NCI-H1930 (cell line): ENCODE measurements at places on chromosomes 12 and 14.

GRCh38 chr12:54442099-54442498 is 23.0 kb upstream of the ITGA5 start:
- DNase-seq = no peak

GRCh38 chr12:93201990-93202389 is 175.7 kb upstream of the NUDT4 start:
- DNase-seq = no peak

DNA sequence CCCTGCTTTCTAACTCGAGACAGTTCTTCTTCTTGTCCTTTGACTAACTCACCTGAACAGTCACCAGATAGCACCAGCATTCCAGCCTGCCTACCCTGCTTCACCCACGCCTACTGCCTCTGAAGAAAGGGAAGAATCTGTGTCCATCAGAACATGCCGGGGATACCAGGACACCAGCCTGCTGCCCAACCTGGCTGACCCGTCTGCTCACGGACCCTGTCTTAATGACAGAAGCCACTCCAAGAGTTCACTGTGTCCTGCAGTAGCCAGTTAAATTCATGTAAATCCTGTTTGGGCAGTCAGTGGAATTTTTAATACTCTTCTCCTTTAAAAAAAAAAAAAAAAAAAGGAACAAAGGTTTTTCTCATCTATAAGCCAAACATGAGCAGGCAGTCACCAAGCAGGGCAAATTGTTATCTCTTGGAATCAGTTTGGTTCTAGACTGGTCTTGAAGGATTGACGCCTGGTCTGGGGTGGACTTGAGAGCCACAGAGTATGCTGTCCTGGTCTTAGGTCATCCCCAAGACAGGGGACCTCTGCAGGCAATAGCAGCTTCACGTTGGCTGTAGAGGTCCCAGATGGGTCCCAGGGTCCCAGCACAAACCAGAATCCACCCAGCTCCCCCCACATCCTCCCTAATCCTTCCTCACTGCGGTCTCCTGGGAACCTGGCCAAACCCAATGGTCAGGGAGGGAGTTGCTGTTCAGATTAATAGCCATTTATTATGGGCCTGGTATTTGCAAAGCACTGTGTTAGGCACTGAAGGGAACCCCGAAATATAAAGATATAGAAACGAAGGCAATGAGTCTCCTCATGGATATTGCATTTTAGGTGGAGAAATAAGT is 181.1 kb upstream of the HIF1A start:
- DNase-seq = no peak

- DNase-seq = no peak
These were observed 7.9 kb upstream of the C1RL start for GRCh38 chr12:7116916-7117315.

- DNase-seq = no peak
These were observed 4.0 kb downstream of the FGF6 start for GRCh38 chr12:4441355-4442335.

DNA sequence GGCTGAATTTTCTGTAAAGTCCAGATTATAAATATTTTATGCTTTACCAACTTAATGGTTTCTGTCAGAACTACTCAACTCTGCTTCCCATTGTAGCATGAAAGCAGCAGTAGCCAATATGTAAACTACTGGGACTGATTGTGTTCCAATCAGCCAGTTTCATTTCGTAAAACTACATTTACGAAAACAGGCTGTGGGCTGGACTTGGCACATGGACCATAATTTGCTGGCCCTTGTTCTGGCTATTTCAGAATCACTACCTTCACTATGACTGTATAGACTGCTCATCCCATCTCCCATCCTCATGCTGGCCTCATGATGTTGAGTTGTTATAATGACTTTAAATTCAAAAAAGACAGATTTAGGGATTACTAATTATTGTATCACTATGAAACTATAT is 38.7 kb downstream of the FAR2 start:
- DNase-seq = no peak

GRCh38 chr12:25950329-25951115 is 8.0 kb upstream of the RASSF8 start:
- no peak for DNase-seq

GRCh38 chr12:30211743-30212142 is 428.0 kb upstream of the TMTC1 start:
- DNase-seq = no peak

- DNase-seq = no peak
These were observed 65.1 kb downstream of the DAAM1 start for GRCh38 chr14:59253527-59253926.

- DNase-seq = no peak
These were observed 40.4 kb upstream of the DIO3 start for GRCh38 chr14:101520621-101521472.

DNA sequence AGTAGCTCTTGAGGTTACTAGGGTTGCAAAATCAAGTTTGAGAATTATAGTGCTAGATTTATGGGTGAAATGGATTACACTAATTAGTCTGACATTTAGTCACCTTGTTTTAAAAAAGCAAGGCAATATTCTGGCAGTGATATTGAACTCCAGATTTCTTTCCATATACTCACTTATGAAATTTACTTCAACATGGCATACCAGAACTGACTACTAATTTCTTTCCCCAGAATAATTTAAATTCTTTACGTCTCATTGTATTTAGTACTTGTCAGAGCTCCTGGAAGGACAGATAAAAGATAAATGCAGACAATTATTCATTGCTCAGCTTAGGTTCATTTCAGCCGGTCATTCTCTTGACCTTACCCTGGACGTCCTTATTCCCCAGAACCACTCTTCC is 24.3 kb downstream of the EMP1 start:
- no peak for DNase-seq

GRCh38 chr12:50297996-50298395 is 14.7 kb upstream of the LIMA1 start:
- DNase-seq = no peak
